ENCODE measurements at places on chromosomes 3 and 15.

DNA sequence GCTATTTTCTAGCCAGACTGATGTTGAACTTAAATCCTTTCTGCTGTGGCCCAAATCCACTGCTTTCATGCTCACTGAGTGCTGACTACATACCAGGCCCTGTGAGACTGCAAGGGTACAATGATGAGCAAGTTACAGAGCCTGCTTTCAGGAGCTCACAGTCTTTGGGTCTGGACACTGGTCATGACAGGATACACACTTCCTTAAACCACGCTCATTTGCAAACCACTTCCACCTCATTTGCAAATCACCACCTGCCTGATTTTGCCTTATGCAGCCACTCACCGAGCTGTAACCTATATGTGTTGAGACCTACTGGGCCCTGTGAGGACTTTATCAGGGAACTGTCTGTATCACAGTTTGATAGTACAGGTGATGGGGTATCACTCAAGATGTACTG lies 50.2 kb upstream of the LRRC58 start:
- no peak for DNase-seq

DNA sequence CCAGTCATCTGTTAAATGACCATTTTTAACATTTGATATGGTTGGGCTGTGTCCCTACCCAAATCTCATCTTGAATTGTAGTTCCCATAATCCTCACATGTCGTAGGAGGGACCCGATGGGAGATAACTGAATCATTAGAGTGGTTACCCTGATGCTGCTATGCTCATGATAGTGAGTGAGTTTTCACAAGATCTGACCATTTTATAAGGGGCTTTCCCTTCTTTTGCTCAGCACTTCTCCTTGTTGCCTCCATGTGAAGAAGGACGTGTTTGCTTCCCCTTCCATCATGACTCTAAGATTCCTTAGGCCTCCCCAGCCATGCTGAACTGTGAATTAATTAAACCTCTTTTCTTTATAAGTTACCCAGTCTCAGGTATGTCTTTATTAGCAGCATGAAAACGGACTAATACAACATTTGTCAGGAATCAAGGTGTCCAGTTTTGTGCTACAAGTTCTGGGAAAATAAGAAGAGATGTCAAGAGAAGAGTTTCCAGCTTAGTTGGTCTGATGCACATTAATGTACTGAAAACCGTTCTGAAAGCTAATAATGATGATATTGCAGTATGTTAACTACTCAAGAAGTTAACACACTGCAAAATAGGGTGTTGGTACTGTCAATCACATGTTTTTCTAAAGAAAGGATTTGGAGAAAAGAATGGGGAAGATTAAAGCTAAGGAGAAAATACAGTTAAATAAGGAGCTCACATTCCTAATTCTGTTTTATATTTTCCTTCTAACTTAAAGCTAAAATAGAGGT lies 67.9 kb downstream of the ATP8B4 start:
- DNase-seq, result no peak

DNA sequence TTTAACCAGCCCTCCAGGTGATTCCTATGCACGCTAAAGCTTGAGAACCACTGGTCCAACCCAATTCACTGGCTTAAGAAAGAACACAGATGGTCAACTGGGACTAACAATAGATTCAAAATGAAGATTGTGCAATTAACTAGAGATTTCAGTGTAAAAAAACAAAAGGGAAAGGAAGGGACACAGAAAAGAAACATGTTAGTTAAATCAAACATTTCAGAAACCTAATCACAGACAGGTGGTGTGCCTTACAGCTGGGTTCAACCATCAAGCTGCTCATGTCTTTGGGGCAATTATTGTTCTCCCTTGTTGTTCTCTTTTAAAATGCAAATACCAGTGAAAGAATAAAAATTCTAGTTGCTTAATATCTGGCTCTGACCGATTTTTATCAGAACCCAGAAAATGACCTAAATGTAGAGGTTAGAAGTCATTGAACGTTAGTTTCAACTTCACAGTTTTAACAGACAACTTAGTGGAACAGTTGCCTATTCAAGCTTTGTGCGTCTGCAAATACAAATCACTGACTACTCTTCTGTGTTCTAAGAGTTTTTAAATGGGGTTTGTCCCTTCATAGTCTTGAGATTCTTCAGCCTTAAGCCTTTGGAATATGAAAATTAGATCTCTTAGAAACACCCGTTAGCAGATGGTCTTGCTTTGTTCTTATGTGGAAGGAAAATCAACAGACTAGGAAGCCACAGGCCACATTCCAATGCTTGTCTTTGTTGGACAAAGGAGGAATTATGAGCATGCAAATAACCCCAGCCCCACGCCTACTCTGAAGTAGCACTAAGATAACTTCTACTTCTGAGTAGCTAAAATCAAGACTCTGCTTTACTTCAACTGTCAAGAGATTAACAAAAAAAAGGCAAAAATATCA lies 223.4 kb downstream of the ATP8B4 start:
- DNase-seq, result no peak

DNA sequence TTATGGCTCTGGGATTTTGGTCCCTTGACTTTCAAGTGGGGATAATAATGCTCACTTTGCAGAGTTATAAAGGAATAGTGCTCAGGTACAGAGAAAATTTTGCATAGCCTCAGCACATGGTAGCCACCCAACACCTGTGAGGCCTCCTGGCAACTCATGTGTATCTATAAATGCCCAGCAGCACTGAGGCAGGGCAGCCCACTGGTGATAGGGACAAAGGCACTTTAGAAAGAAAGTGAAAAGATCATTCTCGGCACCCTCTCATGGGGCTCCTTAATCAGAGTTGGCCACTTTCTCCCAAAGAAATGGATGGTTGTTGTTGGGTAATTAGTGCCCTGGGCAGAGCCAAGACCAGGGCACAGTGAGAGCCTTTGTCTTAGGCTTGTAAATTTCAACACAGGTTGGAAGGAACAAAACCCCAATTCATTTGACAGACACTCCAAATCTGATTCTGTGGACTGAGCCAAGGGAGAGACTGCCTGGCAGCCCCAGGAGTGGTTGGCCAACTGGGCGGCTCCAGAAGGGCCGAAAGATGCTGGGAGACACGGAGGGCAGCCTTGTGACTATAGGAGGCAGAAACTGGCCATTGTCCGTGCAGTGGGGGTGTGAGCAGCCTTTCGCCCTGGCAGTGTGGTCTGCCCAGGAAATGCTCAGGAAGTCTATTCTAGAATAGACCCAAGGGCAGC lies 213.2 kb upstream of the RGMA start:
- DNase-seq, result no peak

- no peak for DNase-seq
Measured at GRCh38 chr3:151604891-151605290, 128.8 kb upstream of the AADACL2 start.

GRCh38 chr3:184037816-184038215 lies 6.3 kb downstream of the HTR3D start:
- no peak for DNase-seq

GRCh38 chr3:30729512-30729911 lies 123.1 kb downstream of the TGFBR2 start:
- DNase-seq, result no peak

DNA sequence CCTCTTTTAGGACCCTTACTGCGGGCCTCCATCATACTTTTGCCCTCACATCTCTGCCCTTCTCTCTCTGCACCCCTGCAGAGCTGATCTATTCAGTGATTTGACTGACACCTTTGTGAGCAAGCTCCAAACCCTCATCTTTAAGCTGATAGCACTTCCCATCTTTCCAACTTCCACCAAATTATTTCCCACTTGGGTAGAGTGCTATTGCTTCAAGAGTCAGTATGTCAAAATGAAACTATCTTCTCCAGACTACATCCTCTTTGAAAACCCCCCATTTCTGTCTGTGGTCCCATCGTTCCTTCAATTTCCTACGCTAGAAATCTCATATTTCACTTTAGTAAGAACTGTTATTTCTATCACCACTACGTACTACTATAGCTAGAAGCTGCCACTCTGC lies 19.7 kb downstream of the ZWILCH start:
- no peak for DNase-seq

DNA sequence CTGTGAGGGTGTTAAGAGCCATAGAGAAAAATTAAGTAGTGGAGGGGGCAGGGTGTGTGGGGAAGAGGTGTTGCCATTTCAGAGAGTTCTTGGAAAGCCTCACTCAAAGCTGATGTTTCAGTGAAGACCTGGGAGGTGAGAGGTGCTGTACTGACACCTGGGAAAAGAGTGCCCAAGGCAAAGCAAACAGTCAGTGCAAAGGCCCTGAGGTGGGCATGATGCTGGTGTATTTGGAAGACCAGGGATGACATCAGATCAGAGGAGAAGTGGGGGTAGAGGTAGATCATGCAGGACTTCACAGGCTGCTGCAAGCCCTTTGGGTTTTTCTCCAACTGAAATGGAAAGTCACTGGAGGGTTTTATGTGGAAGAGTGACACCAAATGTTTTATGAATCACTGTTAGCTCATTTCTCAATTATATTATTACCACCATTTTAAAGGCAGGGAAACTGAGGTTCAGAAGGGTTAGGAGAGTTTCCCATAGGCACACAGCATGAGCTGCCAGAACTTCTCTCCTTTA lies 42.8 kb upstream of the SMAD3 start:
- DNase-seq, result no peak

GRCh38 chr3:125033135-125033534 lies 22.7 kb downstream of the HEG1 start:
- DNase-seq, result no peak

DNA sequence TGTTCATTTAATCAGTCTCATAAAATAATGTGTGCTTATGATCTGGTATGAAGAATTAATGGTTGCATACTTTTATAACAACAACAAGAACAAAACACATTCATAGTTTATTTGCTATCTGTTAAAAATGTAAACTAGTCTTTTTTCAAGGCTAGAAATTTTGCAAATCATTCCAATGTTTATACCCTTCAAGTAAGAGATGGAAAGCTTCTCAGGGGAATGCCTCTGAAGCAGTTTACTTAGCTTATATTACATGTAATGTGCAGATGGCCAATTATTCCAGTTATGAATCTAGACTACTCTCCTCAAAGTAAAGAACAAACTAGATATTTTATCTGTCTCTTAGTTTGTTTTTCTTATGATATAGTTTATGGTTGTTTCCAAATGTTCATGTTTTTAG lies 575.4 kb downstream of the NAALADL2 start:
- DNase-seq, result no peak

DNA sequence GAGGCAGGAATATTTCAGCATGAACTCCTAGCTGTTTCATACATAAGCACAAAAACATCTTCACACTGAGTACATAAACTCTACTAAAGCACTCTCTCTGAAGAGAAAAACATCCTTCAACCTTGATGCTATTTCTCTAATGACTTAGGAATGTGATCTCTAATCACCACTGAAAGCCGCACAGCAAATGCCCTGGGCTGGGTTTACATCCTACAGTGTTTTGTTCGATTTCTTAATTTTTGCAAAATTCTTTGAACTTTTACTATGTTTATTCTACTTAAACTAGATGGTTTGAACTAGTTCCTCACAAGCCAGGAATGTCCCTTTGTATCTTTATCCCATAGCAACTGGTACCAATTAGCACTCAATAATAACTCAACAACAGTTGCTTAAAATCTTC lies 130.9 kb upstream of the ABI3BP start:
- no peak for DNase-seq

GRCh38 chr3:25156626-25157025 lies 271.4 kb upstream of the RARB start:
- DNase-seq, result no peak

DNA sequence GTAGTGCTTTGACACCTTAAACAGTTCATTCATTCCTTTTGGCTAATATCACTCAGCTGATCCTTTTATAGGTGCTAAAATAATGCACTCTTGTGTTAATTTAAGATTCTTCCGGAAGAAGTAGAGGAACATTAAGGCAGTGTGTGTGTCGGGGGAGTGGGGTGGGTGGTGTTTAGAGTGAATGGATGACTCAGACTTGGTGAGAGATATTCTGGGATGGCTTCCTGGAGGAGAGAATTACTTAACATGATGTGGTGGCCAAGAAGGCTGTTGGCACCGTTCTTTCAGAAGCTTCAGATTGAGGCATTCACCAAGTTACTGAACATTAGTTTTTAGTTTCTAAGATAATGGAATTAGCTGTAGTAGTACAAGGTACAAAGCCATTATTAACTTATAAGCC lies 125.6 kb upstream of the ROPN1 start:
- DNase-seq, result no peak

DNA sequence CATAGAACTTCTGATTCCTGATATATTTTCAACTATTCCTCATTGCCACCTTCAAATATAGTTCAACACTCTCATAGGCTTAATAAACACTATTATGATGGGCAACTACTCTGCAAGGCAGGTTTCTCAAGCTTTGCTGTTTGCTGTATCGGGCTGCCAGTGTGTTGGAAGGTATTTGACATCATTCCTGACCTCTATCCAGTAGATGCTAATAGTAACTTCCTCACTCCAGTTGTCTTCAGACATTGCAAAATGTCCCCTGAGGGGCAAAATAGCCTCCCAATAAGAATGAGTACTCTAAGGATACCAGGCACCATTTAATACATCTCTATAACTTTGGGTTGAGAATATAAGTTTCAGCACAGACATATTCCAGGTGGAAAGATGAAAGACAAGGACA lies 147.5 kb upstream of the PFN2 start:
- no peak for DNase-seq

- no peak for DNase-seq
Measured at GRCh38 chr15:23567921-23568320, 2.4 kb downstream of the MKRN3 start.

DNA sequence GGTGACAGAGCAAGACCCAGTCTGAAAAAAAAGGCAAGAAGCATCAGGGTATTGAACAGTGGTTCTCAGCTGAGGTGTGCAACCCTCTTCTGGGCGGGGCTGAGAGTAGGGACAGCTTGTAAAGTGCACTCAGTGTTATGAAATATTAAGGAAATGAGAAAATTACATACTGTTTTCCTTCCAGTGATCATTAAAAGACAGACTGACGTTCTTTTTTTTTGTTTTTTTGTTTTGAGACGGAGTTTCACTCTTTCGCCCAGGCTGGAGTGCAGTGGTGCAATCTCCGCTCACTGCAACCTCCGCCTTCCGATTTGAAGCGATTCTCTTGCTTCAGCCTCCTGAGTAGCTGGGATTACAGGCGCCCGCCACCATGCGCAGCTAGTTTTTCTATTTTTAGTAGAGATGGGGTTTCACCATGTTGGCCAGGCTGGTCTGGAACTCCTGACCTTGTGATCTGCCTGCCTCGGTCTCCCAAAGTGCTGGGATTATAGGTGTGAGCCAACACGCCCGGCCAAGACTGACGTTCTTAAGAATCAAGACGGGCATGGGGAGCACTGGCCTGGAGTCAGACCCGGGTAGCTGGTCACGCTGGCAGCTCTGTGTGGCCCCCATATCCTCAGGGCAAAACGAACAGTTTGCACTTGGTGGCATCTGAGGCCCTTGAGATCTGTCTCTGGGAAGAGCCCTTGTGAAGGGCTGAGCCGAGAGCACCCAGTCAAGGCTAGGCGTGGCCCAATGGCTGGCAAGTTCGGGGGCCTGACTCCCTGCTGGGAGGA lies 11.4 kb downstream of the MAN2A2 start:
- DNase-seq, result no peak
